ENCODE measurements at places on chromosomes 6 and 20.

- DNase-seq = no peak
Observed at GRCh38 chr6:56002336-56002735, 126.9 kb upstream of the BMP5 start.

DNA sequence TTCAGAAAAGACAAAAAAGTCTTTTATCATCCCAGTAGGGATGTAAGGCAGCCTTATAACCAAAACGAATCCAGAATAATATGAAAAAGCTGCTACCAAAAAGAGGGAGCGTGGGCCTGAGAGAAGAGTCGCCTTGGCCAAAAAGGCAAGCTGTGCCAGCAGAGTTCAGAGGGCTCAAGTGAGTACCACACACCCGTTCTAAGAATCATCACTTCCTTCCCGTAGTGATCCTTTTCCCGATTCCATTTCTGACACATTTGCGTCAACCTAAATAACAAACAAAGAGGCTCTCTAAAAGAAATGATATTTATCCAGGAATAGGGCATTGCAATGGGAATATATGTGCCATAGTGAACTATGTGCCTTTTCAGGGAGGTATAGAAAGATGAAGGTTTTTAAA lies 3.8 kb upstream of the TMEM181 start:
- DNase-seq = no peak

- no peak for DNase-seq
Observed at GRCh38 chr6:73109659-73110058, 115.6 kb downstream of the KHDC1L start.

DNA sequence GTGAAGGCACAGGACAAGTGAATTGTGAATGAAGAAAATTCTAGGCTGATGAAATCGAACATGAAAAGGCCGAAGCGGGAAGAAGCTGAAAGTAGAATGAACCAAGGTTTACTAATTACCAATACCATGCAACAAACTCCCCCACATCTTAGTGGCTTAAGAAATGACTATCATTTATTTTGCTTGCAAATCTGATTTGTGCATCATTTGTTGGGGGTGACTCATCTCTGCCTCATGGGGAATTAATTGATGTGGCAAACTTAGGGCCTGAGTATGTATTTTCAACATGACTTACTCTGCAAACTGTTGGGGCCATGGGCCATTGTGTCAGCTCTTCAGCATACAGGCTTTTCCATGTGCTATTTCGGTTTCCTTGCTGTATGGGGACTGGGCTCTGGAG lies 26.8 kb downstream of the PPP1R14C start:
- DNase-seq = no peak

GRCh38 chr6:6586671-6587526 lies 1.6 kb upstream of the LY86 start:
- DNase-seq = no peak

DNA sequence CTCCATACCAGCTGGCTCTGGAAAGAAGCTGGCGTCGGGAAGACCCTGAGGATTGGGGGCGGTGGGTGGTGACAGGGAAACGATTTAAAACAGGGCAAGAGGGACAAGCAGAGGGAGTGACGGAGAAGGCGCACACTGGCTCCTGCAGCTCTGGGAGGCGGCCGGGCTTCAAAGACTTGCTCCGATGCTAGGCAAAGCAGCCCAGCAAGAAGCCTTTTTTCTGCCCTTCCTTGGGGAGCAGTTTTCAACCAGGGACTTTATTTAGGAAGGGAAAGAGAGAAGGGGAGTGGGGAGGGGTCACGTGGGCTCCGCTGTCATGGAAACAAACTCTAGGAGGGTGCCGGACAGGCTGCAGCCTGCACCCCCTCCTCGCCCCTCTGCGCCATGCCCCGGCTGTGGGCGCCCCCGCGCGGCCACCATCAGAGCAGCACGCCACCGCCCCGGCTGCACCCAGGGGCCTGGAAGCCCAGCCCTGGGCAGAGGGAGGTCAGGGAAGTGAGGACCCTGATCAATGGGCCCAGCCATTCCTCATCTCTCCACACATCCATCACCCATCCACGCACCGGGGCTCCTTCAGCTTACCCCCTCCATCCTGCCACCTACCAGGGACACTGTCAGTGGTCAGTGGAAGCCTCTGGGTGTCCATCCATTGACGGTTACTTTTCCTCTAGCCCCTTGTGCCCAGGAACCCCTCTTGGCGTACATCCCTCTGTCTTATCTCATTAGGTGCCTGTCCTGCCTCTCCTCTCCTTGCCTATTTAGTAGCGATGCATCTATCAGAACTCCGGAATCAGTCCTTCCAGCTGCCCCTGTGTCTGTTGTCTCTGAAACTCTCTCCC lies 66.6 kb upstream of the CCDC167 start:
- DNase-seq = peak; percentile 63

- DNase-seq = no peak
Observed at GRCh38 chr6:13600036-13600435, 15.1 kb upstream of the NOL7 start.

- DNase-seq = no peak
Observed at GRCh38 chr6:54463354-54464024, 155.2 kb downstream of the TINAG start.

- DNase-seq = no peak
Observed at GRCh38 chr6:89952686-89953085, 58.4 kb downstream of the GJA10 start.

DNA sequence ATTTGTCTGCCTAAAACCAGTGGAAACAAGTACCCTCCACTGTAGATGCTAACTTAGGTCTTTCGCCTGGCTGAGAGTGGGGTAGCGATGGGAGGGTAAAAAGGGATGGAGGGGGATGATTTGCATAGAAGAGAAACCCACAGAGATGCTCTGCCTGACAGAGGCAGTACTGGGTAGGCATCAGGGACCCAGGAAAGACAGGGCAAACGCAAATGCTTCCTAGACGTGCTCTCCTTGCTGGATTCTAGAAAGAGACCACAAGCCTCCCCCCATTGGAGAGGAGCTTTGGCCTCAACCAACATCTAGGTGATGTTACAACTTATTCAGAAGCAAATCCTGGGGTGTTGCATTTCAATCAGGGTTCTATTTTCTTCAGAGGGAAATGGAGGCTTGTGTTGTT lies 3.2 kb downstream of the OLIG3 start:
- DNase-seq = no peak

DNA sequence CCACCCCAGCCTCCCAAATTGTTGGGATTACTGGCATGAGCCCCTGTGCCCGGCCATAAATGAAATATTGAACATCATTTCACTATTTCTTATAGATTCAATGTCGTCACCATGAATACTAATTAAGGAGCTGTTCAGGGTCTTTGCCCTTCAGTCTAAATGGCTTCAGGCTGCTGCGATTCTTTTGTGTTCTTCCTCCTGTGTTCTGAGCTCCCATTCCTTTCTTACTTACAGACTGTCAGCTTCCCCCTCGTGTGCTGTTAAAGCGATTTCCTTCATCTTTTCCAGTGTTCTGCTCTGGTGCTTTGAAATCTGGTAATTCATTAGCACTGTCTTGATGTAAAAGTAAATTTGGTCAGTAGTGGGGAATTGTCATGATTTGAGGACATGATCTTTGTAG lies 63.3 kb upstream of the PRDM1 start:
- no peak for DNase-seq

- DNase-seq = no peak
Observed at GRCh38 chr20:42588847-42589246, 600.9 kb downstream of the PTPRT start.

GRCh38 chr6:121920616-121921015 lies 478.8 kb upstream of the HSF2 start:
- DNase-seq = no peak

DNA sequence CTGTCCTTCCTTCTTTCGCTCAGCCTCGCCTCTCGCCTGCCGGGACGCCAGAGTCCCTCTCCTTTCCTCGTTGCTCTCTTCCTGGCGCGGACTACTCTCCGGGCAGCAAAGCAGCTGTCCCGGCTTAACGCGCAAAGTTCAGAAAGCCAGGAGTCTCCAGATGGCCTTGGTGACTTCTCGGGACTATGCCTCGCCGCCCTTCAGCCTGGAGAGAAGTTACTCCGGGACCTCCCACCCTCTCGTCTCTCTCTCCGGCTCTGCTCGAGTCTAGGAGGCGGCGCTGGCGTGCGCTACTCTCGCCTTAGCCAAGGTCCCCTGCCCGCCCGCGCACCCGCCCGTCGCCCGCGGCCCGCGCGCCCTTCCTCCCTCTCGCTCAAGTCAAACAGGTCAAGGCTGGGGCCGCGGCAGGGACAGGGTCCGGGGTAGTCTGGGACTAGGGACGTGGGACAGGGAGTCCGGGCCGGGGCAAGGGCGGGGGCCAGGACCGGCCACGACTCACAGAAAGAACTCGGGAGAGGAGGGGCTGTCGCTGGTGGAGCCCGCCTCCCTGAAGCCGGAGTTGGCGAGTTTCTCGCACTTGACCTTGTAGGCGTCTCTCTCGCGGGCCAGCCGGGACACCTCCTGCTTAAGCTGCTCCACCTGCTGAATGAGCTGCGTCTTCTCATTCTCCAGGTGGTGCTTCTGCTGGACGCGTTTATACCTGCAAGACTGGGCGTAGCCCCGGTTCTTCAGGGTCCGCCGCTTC lies 1.5 kb downstream of the MAFB start:
- DNase-seq = no peak

- DNase-seq = no peak
Observed at GRCh38 chr6:112016320-112016719, 37.6 kb upstream of the CCN6 start.

Measured in C1 segment of cervical spinal cord (tissue), 14 donors.